ENCODE measurements at places on chromosomes 7 and 10. TPM values are rescaled to one million over a fixed set of nuclear protein-coding genes. Genes with fewer than 3 reads are reported as not detected.

The PGAM2 gene
- 1.4 TPM for total RNA-seq

The ICA1 gene
- 4.8 TPM for total RNA-seq

The HIPK2 gene
- 7.8 TPM for total RNA-seq

The PHYHIPL gene
- 0.55 TPM for total RNA-seq

The EEPD1 gene
- total RNA-seq, result 18.1 TPM

The RNF32 gene
- 0.36 TPM for total RNA-seq

The OPALIN gene
- total RNA-seq, result not detected

GRCh38 chr7:92661651-92662050 lies 71.5 kb upstream of the FAM133B start:
- no peak for DNase-seq

DNA sequence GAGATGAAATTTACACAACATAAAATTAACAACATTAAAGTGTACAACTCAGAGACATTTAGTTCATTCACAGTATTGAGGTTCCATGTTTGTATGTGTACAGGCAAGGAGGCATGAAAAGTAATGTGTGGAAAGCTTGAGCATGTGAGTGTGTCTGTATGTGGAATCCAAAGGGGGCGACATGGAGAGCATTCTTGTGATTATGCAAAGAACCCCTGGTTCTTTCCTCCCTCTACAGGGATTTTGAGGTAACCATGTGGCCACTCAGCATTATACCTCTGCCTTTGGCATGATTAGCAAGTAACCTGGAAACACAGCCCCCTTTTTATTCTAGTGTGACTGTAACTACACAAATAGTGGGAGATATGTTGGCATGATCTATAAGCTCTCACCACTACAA lies 21.0 kb downstream of the OR2F1 start:
- no peak for DNase-seq

- DNase-seq, result no peak
Observed at GRCh38 chr10:25999295-25999981, 65.4 kb downstream of the MYO3A start.

DNA sequence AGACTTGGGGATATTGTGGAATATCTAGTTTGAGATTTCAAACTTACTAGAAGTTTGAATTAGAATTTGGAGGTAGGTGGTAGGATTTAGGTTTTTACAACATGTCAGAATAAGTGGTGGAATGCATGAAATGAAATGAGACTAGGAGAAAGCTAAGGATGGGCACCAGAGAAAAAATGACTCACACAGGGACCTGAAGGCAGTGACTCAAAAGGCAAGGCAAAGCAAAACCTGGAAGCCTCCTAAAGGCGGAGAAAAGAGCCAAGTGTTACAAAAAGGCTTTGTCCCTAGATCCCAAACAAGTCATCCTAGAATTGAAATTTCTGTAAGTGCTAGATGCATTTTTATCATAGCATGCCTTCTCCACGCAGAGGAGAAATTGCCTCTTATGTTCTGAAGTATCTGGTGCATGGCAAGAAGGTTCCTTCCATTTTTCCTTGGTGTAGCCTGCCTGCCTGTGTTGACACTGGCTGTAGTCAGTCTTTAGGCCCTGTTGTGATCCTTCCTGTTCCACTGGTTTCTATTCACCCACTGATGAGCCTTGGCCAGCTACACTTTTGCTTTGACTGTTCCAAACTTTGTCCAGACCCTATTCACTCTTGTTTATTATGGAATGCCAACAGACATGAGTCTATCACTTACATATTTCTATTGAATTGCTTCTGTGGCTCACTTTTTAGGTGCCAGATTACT lies 109.3 kb downstream of the ETV1 start:
- no peak for DNase-seq

GRCh38 chr7:105016709-105017656 lies 3.0 kb downstream of the KMT2E start:
- DNase-seq, result no peak

GRCh38 chr10:113681533-113682470 lies 2.1 kb downstream of the CASP7 start:
- no peak for DNase-seq

DNA sequence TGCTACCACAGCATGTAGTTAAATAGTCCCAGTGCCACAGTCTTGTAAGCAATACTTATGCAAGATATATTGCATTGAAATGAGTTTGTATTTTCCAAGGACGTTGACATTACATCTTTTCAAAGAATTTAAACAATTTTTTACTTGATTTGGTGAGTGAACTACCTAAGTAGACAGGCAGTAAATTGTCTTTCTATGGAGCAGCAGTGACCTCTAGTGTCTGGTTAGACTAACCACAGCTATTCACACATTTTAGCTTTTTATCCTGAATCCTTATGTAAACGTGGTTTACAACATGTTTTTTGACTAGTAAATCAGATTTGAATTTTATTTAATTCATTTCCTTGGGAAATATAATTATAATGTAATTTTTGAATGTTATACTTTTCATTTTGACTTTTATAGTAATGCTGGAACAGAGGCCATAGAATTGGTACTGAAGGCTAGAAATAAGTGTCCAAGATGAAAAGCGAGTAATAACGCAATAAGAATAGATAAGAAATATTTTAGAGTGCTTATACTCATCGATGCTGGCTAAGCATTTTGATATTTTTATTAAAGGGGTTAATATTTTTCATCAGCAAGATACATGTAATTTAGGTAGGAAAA lies 5.6 kb downstream of the LRRTM3 start:
- DNase-seq, result no peak

DNA sequence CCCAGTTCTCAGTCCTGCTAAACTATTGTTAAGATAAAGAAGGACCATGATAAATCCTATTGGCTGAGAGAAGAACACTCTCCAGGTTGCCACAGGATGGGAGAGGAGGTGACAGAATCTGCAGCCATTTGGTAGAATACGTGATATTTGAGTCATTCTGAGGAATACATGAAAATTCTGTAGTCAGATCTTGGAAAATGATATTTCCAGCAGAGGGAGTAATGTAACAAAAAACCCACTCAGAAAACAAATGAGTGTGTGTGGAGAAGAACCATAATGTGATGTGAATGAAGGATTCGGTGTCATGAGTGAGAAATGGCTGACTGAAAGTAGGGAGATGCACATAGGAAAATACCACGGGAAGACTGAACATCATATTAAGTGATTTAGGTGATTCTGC lies 128.5 kb upstream of the PFKP start:
- DNase-seq, result no peak

DNA sequence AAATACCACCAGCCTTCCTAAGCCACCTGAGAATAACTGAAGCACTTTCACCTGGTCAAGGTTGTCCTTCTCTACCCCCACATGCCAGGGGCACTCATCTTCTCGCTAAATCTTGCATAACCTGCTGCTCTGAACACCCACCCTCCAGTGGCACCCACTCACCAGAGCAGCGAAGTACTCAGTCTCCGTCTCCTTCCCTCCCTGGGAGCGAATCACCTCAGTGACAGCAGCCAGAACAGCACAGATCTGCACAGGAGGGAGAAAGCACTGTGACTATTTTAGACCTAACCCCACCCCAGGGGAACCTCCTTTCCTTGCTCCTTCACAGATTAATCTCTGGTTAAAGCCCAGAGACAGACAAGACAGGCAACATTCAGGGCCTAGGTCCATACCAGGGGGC lies 5.1 kb downstream of the RRP12 start:
- no peak for DNase-seq

GRCh38 chr7:149783386-149784250 lies 10.2 kb upstream of the ZNF467 start:
- no peak for DNase-seq

DNA sequence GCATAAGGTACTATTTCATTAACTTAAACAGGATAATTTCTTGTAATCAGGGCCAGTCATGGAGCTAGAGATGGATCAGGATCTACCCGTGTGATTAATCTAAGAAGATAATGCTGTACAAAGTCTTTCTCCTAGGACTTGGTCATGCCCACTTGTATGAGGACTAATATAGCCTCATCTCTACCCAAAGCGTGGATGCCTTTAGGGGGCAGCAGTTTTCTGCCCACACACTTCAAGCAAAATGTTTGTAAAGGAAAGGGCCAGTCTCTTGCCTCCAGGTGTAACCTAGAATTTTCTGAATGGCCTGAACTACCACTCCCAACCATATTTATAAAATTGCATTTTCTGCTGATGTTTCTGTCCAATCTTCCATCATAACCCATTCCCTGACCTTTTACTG lies 764.0 kb upstream of the IGFBP3 start:
- DNase-seq, result no peak

DNA sequence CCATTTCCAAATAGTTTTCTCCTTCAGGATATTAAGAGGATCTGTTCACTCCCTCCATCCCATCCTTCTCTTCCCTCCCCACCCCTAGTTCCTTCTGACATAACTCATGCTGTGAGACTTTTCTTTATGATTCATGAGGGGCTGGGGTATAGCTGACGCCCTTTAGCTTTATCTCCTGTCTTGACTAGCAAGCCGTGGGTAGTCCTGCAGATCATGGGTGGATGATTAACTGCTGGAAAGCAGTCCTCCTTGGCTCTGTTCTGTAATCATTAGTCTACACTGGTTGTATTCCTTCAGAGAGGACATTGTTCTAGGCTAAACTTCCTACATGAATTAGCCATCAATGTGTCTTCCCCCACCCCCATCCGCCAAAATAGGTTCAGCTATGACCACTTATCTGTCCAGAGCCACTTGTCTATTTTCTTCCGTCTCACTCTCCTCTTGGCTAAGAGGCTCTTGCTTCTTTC lies 135.4 kb downstream of the LRRC4 start:
- DNase-seq, result no peak

- no peak for DNase-seq
Observed at GRCh38 chr10:3374914-3375313, 202.3 kb upstream of the PITRM1 start.
